Activated CD4-positive, alpha-beta T cell treated with anti-CD3 and anti-CD28 coated beads, Interleukin-2, Interleukin-4, amounts not matched to agents 100 ng/mL and 50 ng/mL, durations not matched to agents 16 hours and 8 hours (primary cell): ENCODE measurements at places on chromosomes 16 and 17.

DNA sequence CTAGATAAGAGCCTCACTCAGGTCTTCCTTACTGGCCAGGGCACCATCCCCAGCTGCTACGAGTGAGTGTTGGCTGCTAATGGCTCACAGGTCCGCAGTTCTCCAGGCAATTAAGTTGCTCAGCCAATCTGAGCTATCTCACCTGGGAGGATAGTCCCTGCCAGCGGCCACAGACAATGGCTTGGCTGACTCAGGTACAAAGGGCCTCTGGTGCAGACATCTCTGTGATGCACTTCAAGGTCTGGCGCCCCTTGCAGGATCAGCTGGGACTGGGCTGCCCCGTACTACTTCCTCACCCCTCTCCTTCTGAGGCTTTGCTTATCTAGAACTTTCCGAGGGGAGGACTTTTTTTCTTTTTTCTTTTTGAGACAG lies 49.2 kb upstream of the EMP2 start:
- DNase-seq = no peak

- DNase-seq = no peak
These were observed 1.3 kb downstream of the RAB40B start for GRCh38 chr17:82696916-82697807.

GRCh38 chr17:63775420-63775819 lies 1.4 kb downstream of the DDX42 start:
- no peak for DNase-seq

DNA sequence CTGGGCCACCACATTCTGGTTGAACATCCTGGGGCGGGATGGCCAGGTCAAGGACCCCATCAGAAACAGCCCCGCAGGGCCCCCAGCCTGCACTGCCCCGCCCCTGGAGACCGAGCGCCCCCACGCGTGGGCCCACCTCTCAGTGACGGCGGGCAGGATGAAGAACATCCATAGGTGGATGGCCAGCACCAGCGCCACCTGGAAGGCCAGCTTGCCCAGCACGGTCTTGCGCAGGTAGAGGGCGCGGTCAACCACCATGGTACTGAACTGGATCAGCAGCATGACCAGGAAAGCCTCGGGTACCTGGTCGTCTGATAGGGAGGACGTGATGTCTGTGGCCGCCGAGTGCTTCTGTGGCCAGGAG lies 13.6 kb downstream of the CTU2 start:
- no peak for DNase-seq

DNA sequence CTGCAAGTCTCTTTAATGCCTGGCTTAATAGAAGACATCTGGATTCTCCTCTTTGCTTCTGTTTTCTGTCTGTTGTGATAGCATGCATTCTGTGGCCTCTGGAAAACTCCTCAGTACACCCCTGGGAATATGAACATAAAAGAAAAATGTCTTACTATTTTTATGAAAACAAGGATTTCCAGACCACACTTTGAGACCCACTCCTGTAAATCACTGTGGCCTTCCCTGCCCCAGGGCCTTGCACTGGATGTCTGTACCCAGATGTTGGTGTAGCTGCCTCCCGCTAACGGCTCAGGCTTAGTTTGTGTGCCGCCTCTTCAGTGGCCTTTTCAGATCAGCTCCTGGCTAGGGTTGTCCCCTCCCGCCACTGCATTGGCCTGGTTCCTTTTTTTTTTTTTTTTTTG lies 126.6 kb downstream of the SOCS1 start:
- no peak for DNase-seq

DNA sequence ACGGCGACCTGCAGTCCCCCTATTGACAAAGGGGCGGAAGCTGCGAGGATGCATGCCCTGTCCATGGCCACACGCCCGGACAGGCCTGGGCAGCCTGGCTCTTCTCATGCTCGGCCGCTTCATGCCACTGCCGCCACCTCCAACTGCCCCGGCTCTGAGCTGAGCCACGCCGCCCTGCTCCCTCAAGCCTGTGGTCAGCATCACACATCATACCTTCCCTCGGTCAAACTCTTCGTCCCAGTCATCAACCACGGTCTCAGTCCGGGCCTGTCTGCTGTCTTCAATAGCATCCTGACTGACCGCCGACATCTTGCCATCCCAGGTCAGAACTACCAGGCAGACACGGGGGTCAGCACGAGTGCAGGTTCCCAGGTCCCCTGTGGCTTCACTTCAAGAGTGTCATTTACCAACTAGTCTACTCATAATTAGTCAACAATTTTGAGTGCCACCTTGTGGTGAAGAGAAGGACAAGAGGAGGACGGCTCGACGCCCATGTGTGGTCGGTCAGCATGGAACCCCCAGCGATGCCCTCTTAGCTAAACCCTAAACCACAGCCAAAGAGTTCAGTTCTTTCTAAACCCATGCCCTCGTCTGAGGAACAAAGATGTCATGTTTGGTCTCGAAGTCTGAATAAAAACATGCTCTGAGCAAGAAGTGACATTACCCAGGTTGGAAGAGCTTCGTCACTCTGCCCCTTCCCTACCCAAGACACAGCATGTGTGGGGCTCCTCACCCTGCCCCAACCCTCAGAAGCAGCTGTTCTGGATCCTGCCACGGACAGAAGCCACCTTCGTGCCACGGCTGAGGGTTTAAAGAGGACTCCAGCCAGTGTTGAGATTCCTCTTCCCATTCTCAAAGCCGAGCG lies 16.9 kb upstream of the CYTH1 start:
- DNase-seq = no peak

- DNase-seq = no peak
These were observed 7.2 kb upstream of the AATK start for GRCh38 chr17:81173052-81173761.

GRCh38 chr16:83689385-83689831 lies 118.4 kb upstream of the HSBP1 start:
- peak; percentile 55 for DNase-seq

DNA sequence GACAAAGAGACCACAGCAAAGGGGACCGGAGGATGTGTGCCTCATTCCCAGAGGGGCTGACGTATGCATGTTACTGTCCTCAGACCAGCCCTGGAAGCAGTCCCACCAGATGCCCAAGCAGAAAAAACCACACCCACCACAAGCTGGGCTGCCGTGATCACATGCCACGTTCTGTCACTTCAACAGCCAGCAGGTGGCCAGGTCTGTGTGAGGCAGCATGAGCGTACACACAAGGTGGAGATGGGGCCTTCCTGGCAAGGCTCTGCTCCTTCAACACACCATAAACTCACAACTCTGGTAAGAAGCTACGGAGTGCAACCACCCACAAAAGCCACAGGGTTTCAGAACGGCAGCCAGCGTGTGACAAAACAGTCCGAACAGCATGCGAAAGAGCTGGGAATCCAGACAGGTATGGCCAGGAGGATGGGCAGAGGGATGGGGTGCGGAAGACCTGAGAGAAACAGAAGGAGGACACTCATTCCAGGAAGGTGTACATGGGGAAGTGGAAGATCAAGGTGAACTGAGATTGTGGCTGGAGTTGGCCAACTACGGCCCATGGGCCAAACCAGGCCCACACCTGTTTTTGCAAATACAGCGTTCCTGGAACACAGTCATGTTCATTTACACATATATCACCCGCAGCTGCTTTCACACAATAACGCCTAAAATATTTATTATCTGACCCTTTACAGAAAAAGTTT lies 27.9 kb downstream of the MBTPS1 start:
- peak; percentile 75 for DNase-seq

GRCh38 chr17:44318077-44318892 lies 6.3 kb downstream of the SLC25A39 start:
- no peak for DNase-seq

DNA sequence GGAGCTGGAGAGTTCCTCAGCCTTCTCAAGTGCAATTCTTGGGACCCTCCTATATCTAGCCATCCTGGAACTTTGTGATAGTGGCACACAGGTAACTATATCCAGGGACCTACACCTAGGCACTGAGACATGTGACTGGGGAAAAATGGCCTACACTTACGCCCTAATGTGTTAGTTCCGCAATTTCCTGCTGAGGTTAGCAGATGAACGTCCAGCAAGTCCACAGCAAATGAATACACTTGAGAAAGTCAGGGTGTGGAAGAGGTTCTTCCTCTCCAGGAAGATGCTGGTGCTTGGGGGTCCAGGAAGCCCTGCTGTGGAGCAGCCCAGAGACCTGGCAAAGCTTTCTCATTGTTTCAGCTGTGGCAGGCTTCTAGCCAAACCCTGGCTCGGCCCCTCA lies 20.8 kb downstream of the PIK3R5 start:
- no peak for DNase-seq

DNA sequence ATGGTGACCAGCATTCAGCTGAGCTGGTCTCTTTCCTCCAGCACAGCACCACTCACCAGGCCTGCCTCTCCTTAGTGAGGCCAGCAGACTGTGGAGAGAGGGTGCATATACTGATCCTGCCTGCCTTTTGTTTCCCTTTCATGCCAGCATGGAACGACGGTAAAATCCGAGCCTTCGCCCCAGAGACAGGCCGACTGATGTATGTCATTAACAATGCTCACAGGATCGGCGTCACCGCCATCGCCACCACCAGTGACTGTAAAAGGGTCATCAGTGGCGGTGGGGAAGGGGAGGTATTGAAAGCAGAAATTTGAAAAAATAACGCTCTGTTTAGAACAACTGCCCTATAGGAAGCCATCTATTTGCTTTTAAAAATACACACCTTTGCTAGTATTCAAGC lies 12.6 kb upstream of the USP43 start:
- DNase-seq = no peak

DNA sequence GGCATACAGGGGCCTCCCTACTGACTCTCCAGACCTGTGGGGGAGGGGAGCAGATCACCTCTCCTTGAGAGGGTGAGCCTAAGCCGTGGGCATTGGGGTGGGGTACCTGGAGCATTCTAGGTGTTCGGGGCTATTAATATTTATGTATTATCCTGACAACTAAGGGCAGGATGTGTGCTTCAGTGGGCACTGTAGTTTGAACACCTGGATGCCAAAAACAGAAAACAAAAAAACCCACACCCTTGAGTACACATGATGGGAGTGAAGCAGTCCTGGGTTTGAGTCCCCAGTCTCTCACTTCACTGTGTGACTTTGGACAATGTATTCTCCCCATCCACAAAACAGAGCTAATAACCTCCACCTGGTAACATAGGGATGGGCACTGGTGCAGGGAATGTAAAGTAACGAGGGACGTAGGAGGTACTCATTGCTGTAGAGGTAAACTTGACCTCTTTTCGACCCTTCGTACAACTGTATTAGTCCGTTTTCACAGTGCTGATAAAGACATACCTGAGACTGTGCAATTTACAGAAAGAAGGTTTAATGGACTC lies 257.8 kb downstream of the CPPED1 start:
- DNase-seq = no peak

DNA sequence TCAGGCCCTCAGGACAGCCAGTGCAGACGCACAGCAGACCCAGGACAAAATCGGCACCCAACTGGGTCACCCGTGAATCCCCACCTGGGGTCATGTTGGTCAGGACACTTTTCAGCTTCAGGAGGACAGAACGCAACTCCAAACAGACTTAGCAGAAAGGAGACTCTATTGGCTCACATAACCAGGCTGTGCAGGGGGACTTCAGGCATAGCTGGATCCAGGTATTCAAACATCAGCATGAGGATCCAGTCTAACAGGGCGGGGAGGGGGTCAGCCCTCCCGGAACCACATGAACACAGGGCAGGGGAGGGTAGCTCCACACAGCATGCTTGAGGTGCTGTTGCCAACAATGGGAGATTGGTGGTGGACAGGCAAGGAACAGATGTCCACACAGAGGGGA lies 22.0 kb downstream of the ZNF469 start:
- no peak for DNase-seq

GRCh38 chr17:73188011-73188410 lies 4.8 kb upstream of the COG1 start:
- DNase-seq = no peak

DNA sequence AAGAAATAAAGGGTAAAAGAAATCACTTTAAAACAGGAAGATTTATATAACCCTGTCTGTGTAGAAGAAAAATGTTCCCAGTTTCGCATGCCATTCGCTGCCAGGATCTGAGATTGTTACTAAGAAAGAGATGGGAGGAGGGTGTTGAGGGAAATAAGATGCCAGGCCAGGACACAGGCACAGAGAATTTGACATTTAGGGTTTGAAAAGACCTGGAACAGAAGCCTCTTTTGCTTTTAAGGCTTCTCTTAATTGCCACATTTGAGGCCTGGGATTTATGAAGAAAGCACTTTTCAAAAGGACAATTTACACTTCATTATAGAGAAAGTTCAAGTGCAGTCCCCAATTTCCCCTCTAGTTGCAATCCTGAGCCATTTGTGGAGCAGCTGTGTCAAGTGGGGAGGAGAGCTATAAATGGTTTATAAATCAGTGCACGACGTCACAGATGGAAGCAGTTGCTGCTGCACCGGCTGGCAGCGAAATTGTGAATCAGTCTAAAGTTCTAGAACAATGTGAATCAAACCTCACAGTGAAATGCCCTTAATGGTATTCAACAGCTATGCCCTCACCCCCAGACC lies 26.5 kb upstream of the C16orf87 start:
- DNase-seq = no peak

DNA sequence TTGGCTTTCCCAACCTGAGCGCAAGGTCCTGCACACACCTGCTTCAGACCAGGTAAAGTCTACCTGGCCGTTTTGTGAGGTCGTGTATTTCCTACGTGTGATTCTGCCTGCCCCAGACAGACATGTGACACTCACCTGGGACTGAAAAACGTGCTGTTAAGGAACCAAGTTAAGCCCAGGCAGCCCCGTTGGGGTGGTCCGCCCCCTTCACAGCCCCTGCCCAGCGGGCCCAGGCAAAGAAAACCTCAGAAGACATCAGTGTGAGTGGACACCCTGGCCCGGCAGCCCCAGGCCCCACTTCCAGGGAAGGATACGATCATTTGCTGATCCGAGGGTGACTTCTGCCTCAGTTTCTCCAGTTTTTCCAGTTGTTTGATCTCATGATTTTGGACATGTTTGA lies 4.7 kb downstream of the CIBAR2 start:
- no peak for DNase-seq

DNA sequence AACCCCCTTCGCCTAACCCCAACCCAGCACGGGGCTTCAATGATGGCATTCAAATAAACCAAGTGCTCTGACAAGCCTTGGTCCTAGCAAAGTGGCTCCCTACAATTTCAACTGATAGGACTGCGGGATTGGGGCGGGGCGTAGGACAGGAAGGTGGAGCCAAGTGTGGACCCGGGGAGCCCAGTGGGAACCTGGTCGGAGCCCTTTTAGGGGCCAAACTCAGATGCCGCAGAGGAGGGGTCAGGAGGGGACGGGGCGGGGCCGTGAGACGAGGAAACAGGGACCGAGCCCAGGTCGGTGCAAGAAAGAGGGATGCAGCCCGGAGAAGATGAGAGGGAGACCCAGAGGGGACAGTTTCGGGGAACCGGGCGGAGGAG lies 13.2 kb upstream of the CDIPT start:
- DNase-seq = no peak

GRCh38 chr16:5615868-5616642 lies 518.5 kb upstream of the EEF2KMT start:
- DNase-seq = peak; percentile 62

GRCh38 chr16:53098526-53099317 lies 43.9 kb downstream of the CHD9 start:
- peak; percentile 38 for DNase-seq

DNA sequence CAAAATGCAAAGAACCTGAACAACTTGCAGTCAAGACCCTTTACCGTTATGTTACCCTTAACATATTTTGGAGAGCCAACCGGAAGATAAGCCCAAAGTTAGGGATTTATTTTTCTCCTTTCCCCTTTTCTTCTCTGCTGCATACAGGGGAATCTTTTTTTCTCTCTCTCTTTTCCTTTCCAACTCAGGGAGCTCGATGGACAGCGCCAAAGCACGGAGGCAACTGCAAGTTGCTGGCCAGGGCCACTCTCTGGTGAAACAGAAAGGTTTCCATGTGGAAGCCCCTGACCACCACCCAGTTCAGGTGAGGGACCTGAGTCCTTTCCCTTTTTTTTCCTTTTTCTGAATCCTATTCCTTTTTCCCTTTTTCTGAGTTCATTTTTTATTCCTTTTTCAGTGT lies 98.8 kb upstream of the COX10 start:
- DNase-seq = no peak

- DNase-seq = no peak
These were observed 93.5 kb downstream of the RBFOX1 start for GRCh38 chr16:7426161-7426560.
